ENCODE measurements at places on chromosomes 1 and 21.

- no peak for DNase-seq
Measured at GRCh38 chr1:238900334-238900865, 486.0 kb upstream of the CHRM3 start.

- DNase-seq, result peak; percentile 49
Measured at GRCh38 chr1:184753608-184754475, 816 bp downstream of the EDEM3 start.

GRCh38 chr1:103170609-103171008 lies 62.3 kb upstream of the COL11A1 start:
- DNase-seq, result no peak

DNA sequence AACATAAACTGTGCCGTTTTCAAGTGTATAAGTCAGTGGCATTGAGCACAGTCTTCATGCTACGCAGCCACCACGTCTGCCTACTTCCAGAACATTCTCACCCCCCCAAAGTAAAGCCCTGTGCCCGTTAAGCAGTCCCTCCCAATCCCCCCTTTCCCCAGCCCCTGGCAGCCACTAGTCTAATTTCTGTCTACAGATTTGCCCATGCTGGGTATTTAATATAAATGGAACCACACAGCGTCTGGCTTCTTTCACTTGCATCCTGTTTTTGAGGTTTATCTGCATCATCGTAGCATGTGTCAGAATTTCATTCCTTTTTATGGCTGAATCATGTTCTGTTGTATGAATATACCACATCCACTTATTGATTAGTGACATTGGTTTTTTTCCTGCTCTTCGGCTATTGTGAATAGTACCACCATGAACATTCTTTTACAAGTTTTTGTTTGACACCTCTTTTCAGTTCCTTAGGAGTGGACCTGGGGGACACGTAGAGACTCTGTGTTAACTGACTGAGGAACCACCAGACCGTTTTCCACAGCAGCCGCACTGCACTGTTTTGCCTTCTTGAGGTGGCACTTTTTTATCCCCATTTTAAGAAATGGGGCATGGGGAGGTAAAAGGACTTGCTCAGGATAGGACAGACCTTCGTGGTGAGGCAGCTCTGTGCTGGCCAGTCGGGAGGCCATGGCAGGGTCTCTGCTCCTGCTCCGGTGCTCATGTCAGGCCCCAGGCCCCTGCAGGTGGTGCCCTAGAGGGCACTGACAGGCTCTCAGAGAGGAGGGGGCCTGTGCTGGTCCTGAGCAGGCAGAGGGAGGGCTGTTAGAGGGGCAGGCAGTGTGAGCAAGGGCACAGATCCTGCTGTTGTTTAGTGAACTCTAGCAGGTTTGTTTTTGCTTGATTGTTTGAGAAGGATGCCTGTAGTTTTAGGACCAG lies 123.8 kb downstream of the PCBP3 start:
- no peak for DNase-seq

- no peak for DNase-seq
Measured at GRCh38 chr21:21102896-21103295, 104.7 kb downstream of the NCAM2 start.

GRCh38 chr21:35340273-35340672 lies 291.2 kb upstream of the RUNX1 start:
- no peak for DNase-seq

DNA sequence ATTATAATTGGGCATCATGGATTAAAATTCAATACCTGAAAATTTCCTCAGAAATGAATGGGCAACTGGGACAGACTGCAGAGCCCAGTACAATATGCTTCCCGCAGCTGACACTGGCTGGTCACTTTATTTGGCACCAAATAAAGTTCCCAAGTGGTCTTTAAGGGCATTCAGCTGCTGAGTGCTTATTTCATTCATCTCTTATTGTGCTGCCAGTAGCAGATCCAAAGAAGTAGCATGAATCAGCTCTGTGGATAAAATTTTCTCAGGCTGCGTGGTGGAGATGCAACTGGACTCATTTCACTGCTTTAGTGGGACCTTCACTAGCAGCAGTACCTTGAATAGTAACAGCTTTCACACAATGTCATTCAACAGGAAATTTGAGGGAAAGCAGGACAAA lies 226.3 kb upstream of the ADGRL2 start:
- DNase-seq, result no peak

- peak; percentile 45 for DNase-seq
Measured at GRCh38 chr1:7371926-7372325, 399.2 kb upstream of the VAMP3 start.

DNA sequence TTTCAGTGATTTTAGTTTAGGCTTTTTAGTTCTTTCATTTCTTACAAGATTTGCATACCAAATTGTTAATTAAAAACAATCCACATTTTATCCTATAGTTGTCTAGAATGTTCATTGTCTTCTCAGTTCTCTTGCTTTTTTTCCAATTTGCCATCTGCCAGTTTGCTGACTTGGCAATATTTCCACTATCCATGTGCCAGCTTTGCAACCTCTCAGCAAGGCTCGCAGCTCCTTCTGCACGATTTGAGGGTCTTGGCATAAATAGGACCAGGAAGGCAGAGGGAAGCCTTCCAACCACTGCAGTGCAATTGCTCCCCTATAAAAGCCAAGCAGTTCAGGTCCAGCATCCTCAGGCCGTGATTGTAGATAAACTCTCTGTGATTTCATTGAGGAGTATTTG lies 306.8 kb upstream of the FMN2 start:
- no peak for DNase-seq

DNA sequence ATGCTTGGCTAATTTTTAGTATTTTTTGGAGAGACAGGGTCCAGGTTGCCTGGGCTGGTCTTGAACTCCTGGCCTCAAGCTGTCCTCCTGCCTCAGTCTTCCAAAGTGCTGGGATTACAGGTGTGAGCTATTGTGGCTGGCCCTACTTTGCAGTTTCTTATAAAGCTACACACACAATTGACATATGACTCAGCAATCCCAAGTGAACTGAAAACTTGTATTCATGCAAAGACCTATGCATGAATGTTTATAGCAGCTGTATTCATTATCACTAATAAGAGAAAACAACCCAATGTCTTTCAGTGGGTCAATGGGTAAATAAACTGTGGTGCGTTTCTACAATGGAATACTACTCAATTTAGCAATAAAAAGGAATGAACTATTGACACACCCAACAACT lies 103.1 kb downstream of the MRPS6 start:
- no peak for DNase-seq

DNA sequence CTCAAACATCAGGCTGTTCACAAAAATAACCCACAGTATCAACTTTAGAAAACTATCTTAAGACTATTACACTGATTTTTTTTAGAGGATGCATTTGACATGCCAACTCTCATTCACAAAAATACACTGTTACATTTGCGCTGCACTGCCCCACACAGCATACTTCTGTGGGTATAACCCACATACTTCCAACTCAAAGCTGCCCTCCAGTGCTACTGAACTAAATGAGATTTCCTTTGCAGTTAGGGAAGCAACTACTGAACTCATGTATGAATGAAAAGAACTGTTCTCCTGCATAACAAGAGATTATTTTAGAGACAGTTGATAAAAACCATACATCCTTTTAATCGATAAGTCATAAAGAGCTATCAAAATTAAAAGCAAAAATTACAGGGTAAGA lies 25.8 kb upstream of the GADD45A start:
- DNase-seq, result no peak

DNA sequence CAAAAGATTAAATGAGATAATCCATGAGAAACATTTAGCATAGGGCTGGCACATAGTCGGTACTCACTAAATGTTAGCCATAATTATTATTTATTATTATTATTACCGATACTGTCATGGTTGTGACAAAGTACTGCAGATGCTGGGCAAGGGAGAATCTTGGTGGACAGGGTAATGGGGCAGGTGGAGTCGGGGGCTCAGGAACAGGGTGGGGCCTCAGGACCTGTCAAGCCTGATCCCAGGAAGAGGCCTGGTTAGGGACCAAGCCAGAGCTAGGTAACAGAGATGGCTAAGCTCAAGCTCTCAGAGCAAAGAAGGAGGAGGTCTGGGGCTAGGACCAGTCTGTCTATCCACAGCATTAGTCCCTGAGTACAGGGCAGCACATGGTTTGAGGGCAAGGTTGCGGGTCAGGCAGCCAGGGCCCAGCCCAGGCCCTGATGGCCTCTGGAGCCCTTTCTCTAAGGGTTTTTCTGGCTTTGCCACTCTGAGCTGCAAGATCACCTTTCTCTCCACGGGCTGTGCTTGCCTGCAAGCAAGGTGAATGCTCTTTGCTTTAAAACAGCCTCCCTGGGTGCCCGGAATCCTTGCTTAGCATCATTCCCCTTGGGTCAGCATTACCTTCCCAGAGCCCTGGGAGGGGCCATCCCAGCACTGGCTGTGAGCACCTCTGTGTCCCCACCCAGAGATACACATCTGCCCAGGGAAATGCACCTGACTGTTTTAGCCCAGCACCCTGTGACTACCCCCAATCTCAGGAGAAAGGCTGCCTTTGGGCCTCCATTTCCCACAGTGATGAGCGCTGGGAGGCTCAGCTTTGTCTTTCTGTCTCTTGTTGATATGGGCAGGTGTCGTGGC lies 572.0 kb downstream of the PTPRU start:
- DNase-seq, result no peak

- DNase-seq, result no peak
Measured at GRCh38 chr1:29890201-29890959, 654.1 kb downstream of the PTPRU start.

DNA sequence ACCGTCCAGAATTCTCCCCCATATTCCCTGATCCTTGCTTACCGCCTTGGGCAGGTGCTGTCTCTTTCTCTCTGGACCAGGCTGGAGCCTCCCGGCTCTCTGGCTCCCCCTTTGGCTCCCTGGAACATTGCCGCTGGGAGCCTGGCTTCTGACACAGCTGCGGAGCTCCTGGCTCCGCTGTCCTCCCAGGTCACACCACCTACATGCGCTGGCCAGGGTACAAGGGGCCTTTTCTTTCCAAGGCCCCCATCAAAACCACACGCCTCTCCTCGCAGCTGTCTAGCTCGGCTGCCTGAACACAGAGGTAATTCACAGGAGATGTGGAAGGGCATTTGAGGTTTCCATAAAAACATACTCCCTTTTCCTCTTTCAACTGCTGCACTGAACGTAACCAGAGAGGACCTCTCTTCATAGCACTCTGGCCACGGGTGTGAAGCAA lies 7.5 kb upstream of the ZNF648 start:
- peak; percentile 32 for DNase-seq

Data from WERI-Rb-1 (cell line).